Endodermal cell (in vitro differentiated cells): ENCODE measurements at places on chromosomes 3 and 15. TPM values are rescaled to one million over a fixed set of nuclear protein-coding genes. Genes with fewer than 3 reads are reported as not detected.

- no peak for DNase-seq
Observed at GRCh38 chr3:189309400-189309975, 137.7 kb downstream of the TPRG1 start.

DNA sequence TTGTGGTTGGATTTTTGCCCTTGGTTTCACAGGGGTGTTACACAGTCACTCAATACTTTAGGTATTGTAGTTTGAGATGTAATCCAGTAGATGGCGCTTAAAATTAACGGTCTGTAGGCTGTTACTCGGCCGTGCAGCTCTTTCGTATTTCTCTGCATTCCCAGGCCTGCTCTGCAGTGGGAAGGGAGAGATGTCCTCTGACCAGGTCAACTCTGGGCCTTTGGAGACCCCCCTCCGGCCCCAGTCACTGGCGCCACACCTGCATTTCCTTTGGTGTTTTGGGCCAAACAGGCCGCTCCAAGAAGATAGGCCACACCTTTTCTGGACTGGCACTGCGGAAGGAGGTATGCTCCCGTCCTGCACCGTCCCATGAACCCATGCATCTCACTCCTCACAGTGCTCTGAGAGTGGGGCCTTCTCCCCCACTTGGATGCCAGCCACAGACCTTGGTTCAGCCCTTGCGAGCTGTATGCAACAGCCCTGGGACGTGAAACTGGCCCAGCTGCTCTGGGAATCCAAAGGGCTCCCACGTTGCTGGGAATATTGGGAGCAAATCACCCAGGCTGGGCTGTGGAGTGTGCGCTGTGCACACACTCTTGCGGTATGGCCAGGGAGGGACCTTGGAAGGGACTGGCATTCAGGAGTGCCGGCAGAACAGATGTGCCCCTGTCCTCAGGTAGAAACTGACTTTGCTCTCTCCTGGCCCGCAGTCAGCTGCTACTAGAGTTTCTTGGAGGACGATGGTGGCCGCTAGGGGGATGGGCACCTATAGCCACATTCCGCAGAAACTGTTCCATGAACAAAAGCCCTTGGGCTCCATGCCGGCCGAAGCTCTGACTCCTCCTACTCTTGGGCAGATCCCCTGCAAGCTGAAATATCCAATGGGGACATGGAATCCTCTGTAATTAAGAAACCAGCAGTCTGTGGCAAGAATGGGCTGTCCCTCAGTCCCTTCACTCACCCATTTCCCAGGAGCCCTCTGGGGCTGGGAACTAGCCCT lies 410.5 kb upstream of the CADM2 start:
- peak; percentile 89 for DNase-seq

- peak; percentile 84 for DNase-seq
Observed at GRCh38 chr3:16600780-16601536, 4.3 kb downstream of the DAZL start.

DNA sequence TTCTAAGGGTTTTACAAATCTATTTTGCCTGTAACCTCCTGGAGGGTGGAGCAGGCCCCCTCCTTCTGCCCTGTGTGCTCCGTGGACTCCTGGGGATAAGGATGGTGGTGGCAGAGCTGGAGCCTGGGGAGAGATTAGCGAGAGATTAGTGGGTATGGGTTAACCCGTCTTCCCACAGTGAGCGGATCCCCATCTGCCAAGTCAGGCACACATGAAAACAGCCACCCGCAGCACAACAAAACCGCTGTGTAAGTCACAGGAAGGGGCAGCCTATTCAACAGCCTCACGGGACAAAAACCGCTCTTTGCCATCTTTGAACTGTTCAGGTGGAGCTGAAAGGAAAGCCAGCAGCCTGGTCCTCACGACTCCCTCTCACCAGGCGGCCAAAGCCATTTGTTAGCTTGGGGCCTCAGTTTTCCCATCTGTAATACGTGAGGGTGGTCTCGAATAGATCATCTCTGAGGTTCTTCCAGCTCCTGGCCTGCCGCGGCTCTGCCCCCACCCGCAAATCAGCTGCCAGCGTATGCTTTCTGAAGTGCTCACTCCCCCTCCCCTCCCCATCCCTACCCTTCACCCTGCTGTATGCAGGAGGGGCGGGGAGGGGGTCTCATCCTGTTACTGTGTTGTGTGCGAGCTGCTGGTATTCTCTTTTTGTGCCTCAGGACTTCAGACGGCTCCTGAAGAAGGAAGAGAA lies 43.6 kb downstream of the PDIA5 start:
- no peak for DNase-seq

DNA sequence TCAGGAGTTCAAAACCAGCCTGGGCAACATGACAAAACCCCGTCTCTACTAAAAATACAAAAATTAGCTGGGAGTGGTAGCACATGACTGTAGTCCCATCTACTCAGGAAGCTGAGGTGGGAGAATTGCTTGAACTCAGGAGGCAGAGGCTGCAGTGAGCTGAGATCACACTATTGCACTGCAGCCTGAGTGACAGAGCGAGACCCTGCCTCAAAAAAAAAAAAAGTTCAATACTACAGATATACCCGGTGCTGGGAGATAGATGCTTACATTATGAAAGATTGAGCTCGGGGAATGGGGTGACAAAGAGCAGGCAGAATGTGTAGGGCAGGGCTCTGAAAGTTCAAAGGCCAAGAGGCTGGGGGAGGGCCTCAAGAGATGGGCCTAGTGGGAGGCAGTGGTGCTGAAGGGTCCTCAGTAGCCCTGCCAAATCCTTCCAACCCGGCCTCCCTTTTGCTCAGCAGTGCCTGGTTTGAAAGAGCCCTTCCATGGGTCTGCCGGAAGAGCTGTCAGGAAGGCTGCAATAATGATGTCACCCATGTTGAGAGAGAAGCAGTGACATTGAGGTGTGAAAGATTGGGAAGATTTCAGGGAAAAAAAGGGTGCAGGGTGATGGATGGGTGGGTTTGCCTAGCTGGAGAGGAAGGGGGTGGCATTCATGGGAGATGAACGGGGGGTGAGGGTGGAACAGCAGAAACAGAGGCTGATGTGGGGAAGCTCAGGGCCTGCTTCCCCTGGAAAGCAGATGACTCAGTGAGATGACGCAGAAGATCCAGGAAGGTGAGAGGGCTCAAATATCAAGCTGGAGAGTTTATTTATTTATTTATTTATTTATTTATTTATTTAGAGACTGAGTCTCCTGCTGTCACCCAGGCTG lies 20.0 kb upstream of the IREB2 start:
- DNase-seq = no peak

DNA sequence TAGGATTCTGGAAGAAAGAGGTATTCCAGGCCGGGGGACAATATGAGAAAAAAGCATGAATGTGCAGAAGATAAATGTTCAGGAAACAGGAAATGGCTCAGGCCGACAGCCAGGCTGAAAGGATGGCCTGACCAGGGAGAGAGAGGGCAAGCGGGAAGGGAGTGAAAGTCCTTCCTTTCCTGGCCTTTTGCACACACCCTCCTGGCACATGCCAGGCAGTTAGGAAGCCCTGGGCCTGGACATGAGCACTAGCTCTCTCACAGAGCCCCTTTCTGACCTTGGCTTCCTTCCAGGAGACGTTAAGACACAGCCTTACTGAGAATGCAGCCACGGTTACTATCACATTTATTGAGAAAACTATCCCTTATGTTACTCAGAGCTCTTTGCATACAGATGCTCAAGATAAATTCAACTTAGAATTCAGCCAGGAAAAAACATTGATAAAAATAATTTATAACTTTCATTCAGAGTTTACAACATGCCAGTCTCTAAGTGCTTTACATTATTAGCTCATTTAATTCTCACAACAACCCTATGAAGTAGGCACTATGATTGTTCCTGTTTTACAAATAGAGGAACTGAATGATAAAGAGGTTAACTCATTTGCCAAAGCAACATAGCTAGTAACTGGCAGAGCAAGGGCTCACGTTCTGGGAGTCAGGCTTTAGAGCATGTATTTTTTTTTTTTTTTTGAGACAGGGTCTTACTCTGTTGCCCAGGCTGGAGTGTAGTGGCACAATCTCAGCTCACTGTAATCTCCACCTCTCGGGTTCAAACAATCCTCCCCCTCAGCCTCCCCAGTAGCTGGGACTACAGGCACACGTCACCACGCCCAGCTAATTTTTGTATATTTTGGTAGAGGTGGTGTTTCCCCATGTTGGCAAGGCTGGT lies 39.4 kb upstream of the SMAD3 start:
- no peak for DNase-seq

DNA sequence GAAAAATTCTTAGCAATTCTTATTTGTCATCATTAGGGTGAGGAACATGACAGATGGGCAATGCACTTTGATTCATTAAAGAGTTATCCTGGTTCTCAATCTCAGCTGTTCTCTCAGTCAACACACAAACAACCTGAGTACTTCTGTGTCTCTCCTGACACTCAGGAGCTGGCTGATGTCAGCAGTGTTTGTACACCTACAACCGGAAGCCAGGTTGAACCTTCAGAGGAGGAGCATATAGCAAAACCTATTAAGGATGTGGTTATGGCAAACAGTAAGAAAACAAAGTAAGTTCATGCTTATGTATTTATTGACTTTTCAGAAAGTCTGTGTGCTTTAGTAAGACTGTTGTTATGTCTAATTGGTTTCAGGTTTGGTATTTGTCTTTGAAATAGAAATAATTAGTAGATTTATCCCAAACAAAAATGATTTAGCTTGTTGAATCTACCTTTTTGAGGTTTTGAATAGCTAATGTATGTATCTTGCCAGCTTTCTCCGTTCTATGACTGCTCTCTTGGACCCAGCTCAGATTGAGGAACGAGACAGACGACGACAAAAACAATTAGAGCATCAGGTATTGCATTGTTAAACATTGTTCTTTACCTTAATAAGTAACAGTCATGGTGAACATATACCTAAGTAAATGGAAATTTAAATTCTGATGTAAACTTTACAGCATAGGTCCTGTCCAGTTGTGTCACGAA lies 36.6 kb downstream of the CCDC66 start:
- no peak for DNase-seq

Gene CHRNA7
- 5.0 to 7.5 TPM (median 7.2 TPM) in 3 replicates for total RNA-seq

DNA sequence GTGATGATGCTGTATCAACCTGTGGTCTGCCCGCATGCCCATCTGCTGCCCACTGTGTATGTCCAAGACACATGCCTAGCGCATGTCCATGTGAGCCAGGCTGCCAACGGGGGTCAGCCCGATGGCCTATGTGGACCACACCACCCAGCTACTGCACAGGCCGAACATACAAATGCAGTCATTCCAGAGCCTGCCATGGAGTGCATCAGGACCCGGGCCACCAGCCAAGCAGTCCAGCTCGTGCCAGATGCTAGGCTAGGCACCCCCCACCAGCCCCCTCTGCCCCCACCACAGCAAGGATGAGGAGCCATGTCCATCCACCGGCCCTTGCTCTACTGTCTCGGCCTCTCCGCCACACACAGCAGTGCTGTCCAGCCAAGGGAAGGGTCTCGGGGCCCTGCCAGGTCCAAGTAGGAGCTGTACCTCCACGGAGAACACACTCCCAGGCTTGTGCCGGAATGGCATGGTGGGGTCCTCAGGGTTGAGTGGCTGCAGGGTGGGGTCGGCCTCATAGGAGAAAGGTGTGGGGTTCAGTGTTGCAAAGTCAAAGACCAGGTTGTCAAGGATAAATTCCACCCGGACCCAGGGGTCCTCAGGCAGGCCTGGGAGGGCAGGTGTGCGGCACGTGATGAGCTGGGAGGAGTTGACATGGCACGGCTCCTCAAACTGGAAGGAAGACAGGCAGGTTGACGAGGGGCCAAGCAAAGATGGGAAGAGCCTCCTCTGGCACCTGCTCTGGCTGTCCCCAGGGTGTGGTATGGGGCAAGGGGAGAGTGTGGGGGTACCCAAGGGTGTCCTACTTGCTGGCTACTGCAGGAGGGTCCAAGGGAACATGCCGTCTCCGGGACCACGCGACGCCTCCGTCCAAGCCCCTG lies 15.3 kb downstream of the PLXNB1 start:
- DNase-seq = no peak

Gene TRPM7
- total RNA-seq = 36.1 and 42.7 TPM in 2 replicates

DNA sequence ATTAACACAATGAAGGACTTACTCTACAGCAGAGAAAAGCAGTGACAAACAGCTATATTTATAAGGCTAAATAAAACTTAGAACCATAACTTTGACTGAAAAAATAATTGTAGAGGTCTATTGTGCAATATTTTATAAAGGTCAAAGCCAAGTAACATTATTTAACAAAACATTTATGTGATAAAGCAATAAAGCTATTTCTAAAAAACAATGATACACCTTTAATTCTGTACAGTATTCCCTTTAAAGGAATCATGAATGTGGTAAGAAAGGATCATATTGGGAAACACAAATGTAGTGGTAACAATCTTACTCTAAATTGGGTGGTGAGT lies 236.4 kb downstream of the ISL2 start:
- no peak for DNase-seq

DNA sequence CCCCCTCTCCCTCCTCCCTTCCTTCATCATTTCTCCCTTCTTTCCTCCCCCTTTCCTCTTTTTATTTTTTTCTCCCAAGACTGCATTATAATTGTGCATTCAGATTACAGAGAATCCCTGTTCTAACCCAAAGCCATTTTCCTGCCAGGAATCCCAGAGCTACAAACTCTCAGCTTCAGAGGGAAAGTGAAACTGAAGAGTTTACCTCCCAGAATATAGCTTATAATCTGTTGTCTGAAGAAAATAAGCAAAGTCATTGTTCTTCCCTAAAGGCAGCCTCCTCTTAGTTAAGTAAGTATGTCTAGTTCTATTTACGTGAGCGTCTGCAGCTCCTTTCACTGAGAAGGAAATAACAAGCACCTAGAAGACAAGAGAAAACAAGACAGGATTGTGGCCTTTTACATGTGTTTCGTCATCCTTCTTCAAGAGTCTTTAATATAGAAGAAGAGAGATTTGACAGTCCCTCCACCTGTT lies 97.2 kb downstream of the CHST2 start:
- no peak for DNase-seq

DNA sequence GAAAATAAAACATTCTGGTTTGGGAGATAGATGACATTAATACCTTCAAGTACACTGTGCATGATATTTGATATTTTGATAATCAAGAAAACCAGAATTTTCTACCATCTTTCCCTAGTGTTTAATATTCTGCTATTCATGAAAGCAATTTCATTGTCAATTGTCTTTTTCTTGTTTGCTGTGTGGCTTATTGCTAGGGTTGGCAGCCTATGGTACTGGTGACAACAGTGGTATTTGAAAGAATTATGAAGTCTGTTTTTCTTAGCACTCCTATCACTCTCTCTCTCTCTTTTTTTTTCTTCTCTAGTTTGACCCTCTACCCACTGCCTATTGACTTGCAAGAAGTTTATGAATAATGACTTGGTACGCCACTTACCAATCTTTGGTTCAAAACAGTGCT lies 15.4 kb downstream of the RNF13 start:
- DNase-seq = no peak

GRCh38 chr15:61184431-61184830 lies 44.7 kb downstream of the RORA start:
- no peak for DNase-seq

- DNase-seq = no peak
Observed at GRCh38 chr15:39149636-39150150, 431.2 kb upstream of the THBS1 start.

GRCh38 chr15:94272251-94272898 lies 41.0 kb downstream of the MCTP2 start:
- no peak for DNase-seq

GRCh38 chr3:159821736-159822135 lies 166.9 kb upstream of the IL12A start:
- no peak for DNase-seq

GRCh38 chr15:55907797-55908196 lies 85.6 kb downstream of the NEDD4 start:
- no peak for DNase-seq
